Effector memory CD8-positive, alpha-beta T cell (primary cell): ENCODE measurements at places on chromosomes 13 and 19.

GRCh38 chr19:12695096-12695495 lies 1.3 kb downstream of the FBXW9 start:
- no peak overlapping the region for H3K27ac ChIP-seq
- no peak for DNase-seq
- no peaks in the 10 kb centered on the region for H3K27me3 ChIP-seq

GRCh38 chr19:5705552-5705951 lies 14.4 kb downstream of the LONP1 start:
- no peak overlapping the region for H3K4me3 ChIP-seq
- H3K27ac ChIP-seq = peak overlapping the region; percentile 66
- H3K4me1 ChIP-seq = no peaks in the 10 kb centered on the region
- no peak for DNase-seq
- H3K27me3 ChIP-seq = no peaks in the 10 kb centered on the region

DNA sequence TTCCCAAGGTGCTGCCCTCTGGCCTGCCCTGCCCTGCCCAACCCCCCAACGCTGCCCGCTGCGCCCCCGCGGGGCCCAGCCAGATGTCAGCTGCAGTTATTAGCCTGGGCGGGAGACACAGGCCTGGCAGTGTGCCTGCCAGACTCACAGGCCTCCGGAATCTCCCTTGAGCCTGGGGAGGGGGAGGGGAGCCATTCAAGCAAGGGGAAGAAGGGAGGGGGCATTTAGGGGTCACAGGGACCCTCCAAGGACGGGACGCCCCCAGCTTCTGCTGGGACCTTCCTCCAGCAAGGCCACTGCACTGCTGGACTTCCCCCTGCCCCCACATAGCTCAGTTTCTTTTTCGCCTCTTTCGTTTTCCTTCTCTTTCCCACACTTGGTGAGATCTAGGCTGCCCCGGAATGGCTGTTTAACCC lies 2.6 kb upstream of the JUNB start:
- H3K36me3 ChIP-seq = peaks cover 45% of the 10 kb centered on the region
- peak; percentile 53 for DNase-seq
- peaks cover 17% of the 10 kb centered on the region for H3K4me1 ChIP-seq
- peak overlapping the region; percentile 78 for H3K4me3 ChIP-seq
- H3K27me3 ChIP-seq = no peaks in the 10 kb centered on the region

- no peak overlapping the region for H3K4me3 ChIP-seq
- no peaks in the 10 kb centered on the region for H3K4me1 ChIP-seq
- H3K36me3 ChIP-seq = no peaks in the 10 kb centered on the region
- H3K27me3 ChIP-seq = peaks cover 25% of the 10 kb centered on the region
- no peak overlapping the region for H3K27ac ChIP-seq
Observed at GRCh38 chr13:23160638-23161480, 19.9 kb upstream of the SGCG start.

GRCh38 chr19:34645551-34645950 lies 31.4 kb downstream of the SCGB2B2 start:
- H3K27me3 ChIP-seq = peaks cover under 1% of the 10 kb centered on the region
- no peaks in the 10 kb centered on the region for H3K36me3 ChIP-seq
- no peak for DNase-seq
- no peaks in the 10 kb centered on the region for H3K4me1 ChIP-seq

- DNase-seq = no peak
- peaks cover 4% of the 10 kb centered on the region for H3K4me1 ChIP-seq
- H3K36me3 ChIP-seq = peaks cover 17% of the 10 kb centered on the region
- no peaks in the 10 kb centered on the region for H3K27me3 ChIP-seq
- H3K27ac ChIP-seq = no peak overlapping the region
Observed at GRCh38 chr19:3612901-3613741, 6.4 kb upstream of the TBXA2R start.
